ENCODE measurements at places on chromosomes 3 and 15. TPM values are rescaled to one million over a fixed set of nuclear protein-coding genes. Genes with fewer than 3 reads are reported as not detected.

TAGLN3 gene
- total RNA-seq: not detected

HIGD2B gene
- not detected for total RNA-seq

CNOT10 gene
- 58.0 TPM for total RNA-seq

KCNAB1 gene
- 3.0 TPM for total RNA-seq

AMT gene
- total RNA-seq: 6.0 TPM

GRCh38 chr3:49495023-49495422 lies 25.0 kb downstream of the DAG1 start:
- H3K27me3 ChIP-seq: no peaks in the 10 kb centered on the region
- no peak overlapping the region for H3K27ac ChIP-seq
- H3K4me3 ChIP-seq: no peak overlapping the region
- DNase-seq: no peak
- peaks cover 35% of the 10 kb centered on the region for H3K4me1 ChIP-seq

- H3K27me3 ChIP-seq: no peaks in the 10 kb centered on the region
- no peak for DNase-seq
- no peak overlapping the region for H3K27ac ChIP-seq
- no peak overlapping the region for H3K4me3 ChIP-seq
Observed at GRCh38 chr15:90711842-90712241, 5.3 kb upstream of the BLM start.

- no peak for DNase-seq
- H3K4me1 ChIP-seq: peaks cover 6% of the 10 kb centered on the region
- no peaks in the 10 kb centered on the region for H3K36me3 ChIP-seq
Observed at GRCh38 chr15:95795386-95795785, 535.1 kb upstream of the NR2F2 start.

GRCh38 chr3:50304601-50305000 lies 1.2 kb upstream of the HYAL1 start:
- H3K27ac ChIP-seq: no peak overlapping the region
- H3K36me3 ChIP-seq: no peaks in the 10 kb centered on the region
- no peak overlapping the region for H3K4me3 ChIP-seq
- H3K27me3 ChIP-seq: no peaks in the 10 kb centered on the region

GRCh38 chr3:65996589-65996988 lies 42.1 kb downstream of the MAGI1 start:
- DNase-seq: no peak
- H3K4me3 ChIP-seq: no peak overlapping the region
- no peaks in the 10 kb centered on the region for H3K36me3 ChIP-seq
- no peaks in the 10 kb centered on the region for H3K27me3 ChIP-seq
- H3K27ac ChIP-seq: peak overlapping the region; percentile 78
- H3K4me1 ChIP-seq: peaks cover 37% of the 10 kb centered on the region

DNA sequence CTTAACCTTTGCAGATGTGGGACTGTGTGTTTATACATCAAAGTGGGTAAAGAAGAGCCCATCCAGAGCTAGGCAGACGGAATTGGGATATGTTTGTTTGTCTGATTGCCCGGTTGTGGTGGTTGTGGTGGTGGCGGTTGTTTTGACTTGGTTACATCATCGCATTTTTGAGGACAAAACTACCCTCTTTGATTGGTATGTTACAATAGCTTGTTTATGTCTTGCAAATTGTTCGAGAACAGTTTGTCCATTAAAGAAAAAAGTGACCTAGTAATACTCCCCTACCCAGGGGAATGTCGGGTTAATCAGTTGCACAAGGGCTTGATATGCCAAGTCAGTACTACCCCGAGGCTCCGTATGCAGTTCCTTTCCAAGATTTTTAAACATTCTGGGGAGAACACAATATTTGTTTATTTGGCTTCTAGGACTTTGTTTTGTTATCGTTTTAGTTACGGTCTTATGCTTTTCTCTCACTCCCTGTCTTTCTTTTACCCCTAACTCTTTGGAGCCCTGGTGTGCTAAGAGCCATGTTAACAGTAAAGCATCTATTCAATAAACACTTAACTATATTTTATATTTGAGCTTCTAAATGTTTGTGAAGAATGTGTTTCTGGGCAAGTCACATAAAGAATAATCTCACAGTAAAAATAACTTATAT lies 315.4 kb downstream of the LPP start:
- peaks cover 76% of the 10 kb centered on the region for H3K4me1 ChIP-seq
- no peaks in the 10 kb centered on the region for H3K27me3 ChIP-seq
- no peak overlapping the region for H3K4me3 ChIP-seq
- peaks cover 7% of the 10 kb centered on the region for H3K36me3 ChIP-seq

GRCh38 chr3:47605652-47606051 lies 27.0 kb upstream of the CSPG5 start:
- no peaks in the 10 kb centered on the region for H3K27me3 ChIP-seq
- H3K27ac ChIP-seq: peak overlapping the region; percentile 55

DNA sequence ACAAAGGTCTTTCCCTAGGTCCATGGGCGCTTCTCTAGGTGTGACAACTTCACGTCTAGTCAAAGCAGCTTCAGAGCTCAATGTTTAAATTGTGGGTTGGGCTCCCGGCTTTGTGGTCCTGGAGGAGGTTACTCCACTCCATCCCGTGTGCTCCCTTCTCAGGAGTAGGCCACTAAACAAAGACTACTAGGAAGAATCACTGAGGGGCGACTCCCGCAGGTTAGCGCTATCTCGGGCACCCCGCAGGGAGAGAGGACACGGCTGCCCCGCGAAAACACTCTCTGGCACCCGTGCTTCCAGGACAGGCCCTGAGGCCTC lies 500 bp downstream of the PARP6 start:
- peak overlapping the region; percentile 89 for H3K4me3 ChIP-seq
- DNase-seq: no peak
- H3K4me1 ChIP-seq: peaks cover 30% of the 10 kb centered on the region
- H3K27ac ChIP-seq: peak overlapping the region; percentile 85

DNA sequence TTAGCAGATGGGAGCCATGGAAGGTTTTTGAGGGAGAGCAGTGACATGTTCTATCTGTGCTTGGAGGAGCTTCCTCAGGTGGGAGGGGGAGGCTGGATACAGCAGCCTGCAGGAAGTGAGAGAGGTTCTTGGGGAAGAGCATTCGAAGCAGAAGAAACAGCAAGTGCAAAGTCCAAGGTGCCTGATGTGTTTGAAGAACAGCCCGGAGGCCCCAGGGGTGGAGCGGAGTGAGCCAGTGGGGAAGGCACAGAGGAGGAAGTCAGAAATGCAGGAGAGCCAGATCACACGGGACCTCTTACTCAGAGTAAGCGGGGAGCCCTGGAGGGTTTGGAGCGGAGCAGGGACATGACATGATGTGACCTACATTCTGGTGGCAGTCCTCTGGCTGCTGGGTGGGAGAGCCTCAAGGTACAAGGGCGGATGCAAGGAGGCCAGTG lies 10.8 kb downstream of the ITGA11 start:
- peak overlapping the region; percentile 96 for H3K27ac ChIP-seq
- no peak for DNase-seq
- no peaks in the 10 kb centered on the region for H3K27me3 ChIP-seq
- peaks cover 99% of the 10 kb centered on the region for H3K4me1 ChIP-seq
- peaks cover 49% of the 10 kb centered on the region for H3K36me3 ChIP-seq

DNA sequence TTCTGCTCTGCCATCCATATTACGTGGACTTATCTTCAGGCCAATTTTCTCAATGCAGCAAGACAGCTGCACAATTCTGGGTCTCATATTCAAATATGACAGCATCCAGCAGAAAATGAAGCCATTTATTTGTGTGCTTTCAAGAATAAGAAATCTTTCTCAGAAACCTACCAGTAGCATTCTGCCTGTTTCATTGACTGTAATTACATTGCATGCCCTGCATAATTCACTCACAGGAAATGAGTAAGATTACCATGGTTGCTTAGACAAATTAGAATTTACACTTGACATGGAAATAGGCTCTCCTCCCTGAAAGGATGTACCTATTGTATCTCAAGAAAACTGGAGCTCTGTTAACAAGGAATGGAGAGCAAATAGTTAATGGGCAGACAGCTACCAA lies 346.6 kb upstream of the DCBLD2 start:
- no peaks in the 10 kb centered on the region for H3K27me3 ChIP-seq
- H3K4me1 ChIP-seq: peaks cover 66% of the 10 kb centered on the region
- peak overlapping the region; percentile 85 for H3K27ac ChIP-seq
- no peak for DNase-seq

- peaks cover 58% of the 10 kb centered on the region for H3K27me3 ChIP-seq
- H3K36me3 ChIP-seq: peaks cover 9% of the 10 kb centered on the region
- peaks cover 12% of the 10 kb centered on the region for H3K4me1 ChIP-seq
- H3K27ac ChIP-seq: no peak overlapping the region
Observed at GRCh38 chr15:69647142-69647513, 194.5 kb downstream of the RPLP1 start.

GRCh38 chr3:177894081-177894728 lies 642.0 kb upstream of the KCNMB2 start:
- no peak overlapping the region for H3K27ac ChIP-seq
- peaks cover 42% of the 10 kb centered on the region for H3K4me1 ChIP-seq
- H3K4me3 ChIP-seq: no peak overlapping the region
- peaks cover 4% of the 10 kb centered on the region for H3K36me3 ChIP-seq
